ENCODE measurements at places on chromosomes 3 and 15. TPM values are rescaled to one million over a fixed set of nuclear protein-coding genes. Genes with fewer than 3 reads are reported as not detected.
A peak's percentile ranks its signal among the peaks of the same experiment; 100 is the strongest.

DNA sequence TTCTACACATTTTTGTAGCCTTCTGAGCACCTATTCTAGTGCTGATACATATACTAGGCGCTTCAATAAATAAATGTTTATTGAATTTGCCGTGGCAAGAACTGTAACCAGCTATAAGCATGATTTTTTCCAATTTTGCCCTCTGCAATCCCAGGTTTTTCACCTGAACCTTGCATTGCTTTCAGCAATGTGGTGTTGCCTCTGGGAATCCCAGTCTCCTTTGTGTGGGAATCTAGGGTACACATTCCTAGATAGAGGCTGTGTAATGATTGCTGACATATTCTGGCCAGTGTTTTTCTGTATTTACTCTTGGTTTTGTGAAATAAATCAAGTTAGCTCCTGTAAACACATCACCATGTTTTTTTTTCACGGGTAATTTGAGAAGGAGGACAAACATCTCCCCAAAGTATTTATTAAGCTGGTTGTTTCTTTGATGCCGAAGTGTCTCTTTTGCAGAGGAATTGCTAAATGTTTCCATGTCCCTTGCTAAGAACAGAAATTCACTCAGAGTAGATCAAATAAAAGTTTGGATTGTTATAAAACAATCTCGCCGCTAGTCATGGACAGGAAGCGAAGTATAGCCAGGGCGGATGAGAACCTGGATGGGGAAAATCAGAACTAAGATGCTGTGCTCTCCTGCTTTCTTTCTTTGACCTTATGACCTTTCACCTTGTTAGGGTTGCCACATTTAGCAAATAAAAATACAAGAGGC is 1.2 kb downstream of the CFAP91 start:
- no peaks in the 10 kb centered on the region for H3K27me3 ChIP-seq
- H3K4me1 ChIP-seq: peaks cover 7% of the 10 kb centered on the region
- H3K36me3 ChIP-seq: no peaks in the 10 kb centered on the region
- H3K27ac ChIP-seq: no peak overlapping the region
- DNase-seq: no peak
- no peak overlapping the region for H3K4me3 ChIP-seq

DNA sequence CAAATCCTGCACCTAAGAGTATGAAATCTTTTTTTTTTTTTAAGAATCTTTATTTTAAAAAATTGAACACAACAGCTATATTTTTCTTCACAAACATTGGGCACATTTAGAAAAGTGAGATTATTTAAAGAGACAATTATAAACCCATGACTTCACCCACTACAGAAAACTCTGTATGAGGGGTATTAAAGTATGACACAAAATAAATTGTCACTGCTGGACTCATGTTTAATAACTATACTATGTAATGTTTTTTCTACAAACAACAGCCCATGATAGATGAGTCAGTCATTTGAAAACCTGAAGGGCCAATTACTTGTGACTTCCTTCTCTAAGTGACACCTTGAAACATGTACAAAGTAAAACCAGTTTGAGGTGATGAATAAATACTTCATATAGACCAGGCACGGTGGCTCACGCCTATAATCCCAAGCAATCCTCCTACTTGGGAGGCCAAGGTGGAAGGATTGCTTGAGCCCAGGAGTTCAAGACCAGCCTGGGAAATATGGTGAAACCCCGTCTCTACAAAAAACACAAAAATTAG is 36.0 kb downstream of the AQR start:
- peaks cover 6% of the 10 kb centered on the region for H3K36me3 ChIP-seq
- DNase-seq: no peak
- H3K27ac ChIP-seq: no peak overlapping the region

ARRDC4 gene
- 0.97 TPM for total RNA-seq

- H3K36me3 ChIP-seq: peaks cover 9% of the 10 kb centered on the region
- no peak for DNase-seq
Measured at GRCh38 chr15:43469867-43470266, 23.1 kb downstream of the TP53BP1 start.

DNA sequence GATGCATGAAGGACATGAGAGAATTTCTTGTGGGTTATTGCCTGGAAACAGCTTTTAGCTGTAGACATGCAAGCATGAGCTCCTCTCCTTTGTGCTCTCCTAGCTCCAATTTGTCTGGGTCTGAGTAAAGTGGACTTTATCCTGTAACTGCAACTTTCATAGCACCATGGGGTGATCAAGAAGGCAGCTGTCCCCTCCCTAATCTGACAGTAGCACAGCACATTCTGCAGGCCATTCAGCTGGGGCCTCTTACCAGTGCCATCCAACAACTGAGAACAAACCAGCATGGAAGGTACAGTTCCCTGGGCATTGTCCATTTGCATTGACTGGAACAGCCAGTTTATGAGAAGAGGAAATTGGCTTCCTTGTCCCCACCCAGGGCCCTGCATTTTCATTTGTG is 7.7 kb upstream of the RAB27A start:
- no peak overlapping the region for H3K4me3 ChIP-seq
- H3K4me1 ChIP-seq: no peaks in the 10 kb centered on the region
- no peaks in the 10 kb centered on the region for H3K27me3 ChIP-seq
- no peak overlapping the region for H3K27ac ChIP-seq
- no peaks in the 10 kb centered on the region for H3K36me3 ChIP-seq
- DNase-seq: no peak

GRCh38 chr3:18284716-18285115 is 140.4 kb downstream of the SATB1 start:
- H3K27ac ChIP-seq: no peak overlapping the region
- no peaks in the 10 kb centered on the region for H3K4me1 ChIP-seq
- H3K4me3 ChIP-seq: no peak overlapping the region
- no peaks in the 10 kb centered on the region for H3K27me3 ChIP-seq

GRCh38 chr3:78875436-78875835 is 892.4 kb downstream of the ROBO1 start:
- no peaks in the 10 kb centered on the region for H3K27me3 ChIP-seq
- no peaks in the 10 kb centered on the region for H3K36me3 ChIP-seq
- H3K27ac ChIP-seq: no peak overlapping the region
- DNase-seq: peak; percentile 15
- peaks cover 18% of the 10 kb centered on the region for H3K4me1 ChIP-seq

TRIM42 gene
- total RNA-seq: not detected

WDR5B gene
- 3.7 TPM for total RNA-seq

CTXND1 gene
- total RNA-seq: not detected

DNA sequence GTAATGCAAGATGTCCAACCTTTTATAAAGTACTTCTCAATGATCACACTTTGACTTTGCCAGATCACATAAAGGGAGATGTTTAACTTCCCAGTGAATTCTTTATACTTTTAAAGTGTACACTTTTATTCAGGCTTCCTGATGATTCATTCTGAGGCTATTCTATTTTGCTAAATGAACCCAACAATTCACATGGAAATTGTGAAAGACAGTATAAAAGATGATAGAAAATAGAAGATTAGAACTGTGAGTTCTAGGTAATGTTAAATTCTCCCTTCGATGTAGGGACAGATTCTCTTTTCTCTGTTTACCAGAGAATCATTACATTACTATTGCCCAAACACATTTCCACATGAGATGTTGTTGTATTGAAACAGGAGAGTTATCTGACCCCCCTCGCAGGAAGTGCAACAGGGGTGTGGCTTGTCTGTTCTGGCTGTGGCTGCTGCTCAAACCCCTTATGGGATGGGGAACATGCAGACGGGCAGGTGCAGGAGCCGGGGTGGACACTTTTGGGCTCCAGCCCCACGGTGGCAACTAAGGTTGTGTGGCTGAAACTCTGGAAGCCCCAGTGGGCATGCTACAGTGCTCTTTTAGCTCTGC is 131.3 kb upstream of the LRTM1 start:
- no peaks in the 10 kb centered on the region for H3K27me3 ChIP-seq
- H3K4me3 ChIP-seq: no peak overlapping the region
- no peak overlapping the region for H3K27ac ChIP-seq
- DNase-seq: no peak
- no peaks in the 10 kb centered on the region for H3K4me1 ChIP-seq

GRCh38 chr3:196314597-196314996 is 3.4 kb downstream of the DYNLT2B start:
- no peak overlapping the region for H3K27ac ChIP-seq
- H3K36me3 ChIP-seq: no peaks in the 10 kb centered on the region

DNA sequence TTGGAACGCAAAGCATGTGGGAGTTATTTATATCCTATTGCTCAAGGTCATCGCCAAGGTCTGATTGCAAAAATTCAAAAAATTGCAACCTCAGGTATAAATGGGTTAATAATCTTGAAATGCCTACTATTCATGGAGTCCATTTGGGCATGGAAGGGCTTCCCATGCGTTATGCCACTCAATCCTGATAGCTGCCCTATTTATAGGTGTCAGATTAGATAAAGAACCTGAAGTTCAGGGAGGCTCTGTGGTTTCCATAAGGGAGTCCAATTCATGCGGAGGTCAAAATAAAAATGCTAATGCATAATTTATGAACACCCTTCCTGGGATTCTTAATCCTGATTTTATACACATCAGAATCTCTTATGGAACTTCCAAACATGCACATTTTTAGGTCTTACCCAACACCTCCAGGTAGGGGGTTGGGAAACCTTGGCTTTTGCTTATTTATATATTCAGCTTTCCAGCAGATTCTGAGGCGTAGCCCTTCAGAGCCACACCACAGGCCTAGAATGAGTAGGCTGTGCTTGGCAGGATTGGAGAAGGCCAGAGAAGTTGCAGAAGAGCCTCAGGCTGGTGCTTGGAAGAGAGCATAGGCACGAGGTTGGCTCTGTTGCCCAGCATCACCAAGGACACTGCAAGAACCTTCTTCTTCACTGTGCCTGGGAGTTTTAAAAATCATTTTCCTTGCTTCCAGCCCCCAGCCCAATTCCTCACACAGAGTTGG is 324.4 kb upstream of the CFAP20DC start:
- H3K27me3 ChIP-seq: no peaks in the 10 kb centered on the region
- no peak for DNase-seq
- no peaks in the 10 kb centered on the region for H3K36me3 ChIP-seq
- no peak overlapping the region for H3K4me3 ChIP-seq
- H3K27ac ChIP-seq: no peak overlapping the region

CHDH gene
- 0.04 TPM for total RNA-seq

GRCh38 chr3:56189536-56189935 is 278.7 kb downstream of the ERC2 start:
- H3K4me3 ChIP-seq: no peak overlapping the region
- no peak for DNase-seq
- H3K27ac ChIP-seq: no peak overlapping the region

DNA sequence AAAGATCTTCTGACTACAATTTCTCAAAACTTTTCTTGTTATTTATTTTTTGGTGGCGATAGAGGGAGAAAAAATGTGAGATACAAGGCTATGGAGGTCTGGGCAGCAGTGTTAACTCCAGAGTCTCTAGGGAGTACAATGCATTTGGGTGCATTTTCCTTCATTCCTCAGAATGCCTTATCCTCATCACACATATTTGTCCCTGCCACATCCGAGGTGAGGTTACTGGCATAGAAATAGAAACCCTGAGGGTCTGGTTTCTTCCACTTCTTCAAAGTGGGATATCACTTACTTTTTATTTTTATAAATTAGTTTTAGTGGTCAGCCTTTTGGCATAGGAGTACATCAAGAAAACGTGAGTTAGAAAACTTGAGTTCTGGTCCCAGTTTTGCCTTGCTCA is 150.4 kb downstream of the TIGIT start:
- H3K27ac ChIP-seq: no peak overlapping the region
- H3K4me1 ChIP-seq: peaks cover 14% of the 10 kb centered on the region
- no peak overlapping the region for H3K4me3 ChIP-seq
- no peak for DNase-seq

TM6SF1 gene
- 26.8 TPM for total RNA-seq

DNA sequence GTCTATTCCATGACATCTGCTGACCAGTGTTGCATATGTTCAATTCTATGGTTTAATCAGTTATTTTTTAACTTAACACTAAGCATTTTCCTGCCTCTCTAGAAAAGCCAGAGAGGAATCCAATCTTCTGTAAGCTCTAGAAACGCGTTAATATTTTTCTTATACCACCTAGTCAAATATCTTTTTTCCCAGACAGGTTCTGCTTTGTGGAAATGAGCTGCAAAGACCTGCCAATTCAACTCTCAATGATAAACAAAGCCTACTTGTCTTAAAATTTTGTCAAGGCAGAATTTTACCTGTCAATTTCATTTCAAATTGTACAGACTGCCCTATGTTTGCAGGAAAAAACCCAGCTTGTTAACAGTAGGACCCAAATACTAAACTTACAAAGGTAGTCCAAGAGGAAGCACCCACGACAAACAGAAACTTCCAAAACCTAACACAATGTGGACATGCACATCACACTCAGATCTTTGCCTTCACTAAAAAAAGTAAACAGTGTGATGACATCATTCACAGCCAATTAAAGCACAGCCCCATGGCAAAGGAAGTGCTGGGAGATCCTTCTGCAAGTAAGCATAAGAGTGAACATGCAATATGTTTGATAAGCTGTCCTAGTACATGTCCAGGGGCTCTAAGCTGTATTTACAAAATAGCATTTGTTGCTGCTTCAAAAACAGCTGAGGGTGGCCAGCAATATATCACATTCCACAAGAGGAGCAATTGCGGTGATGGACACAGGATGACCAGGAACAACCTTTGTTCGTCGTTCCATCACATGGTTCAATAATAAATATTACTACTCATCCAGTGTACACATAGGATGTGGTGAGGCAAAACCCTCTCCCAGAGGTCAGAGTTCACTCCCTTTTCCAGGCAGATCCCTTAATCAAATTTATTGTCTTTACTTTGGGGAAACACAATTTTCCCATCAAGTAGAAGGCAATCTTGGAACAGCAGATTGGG is 139.4 kb upstream of the TSC22D2 start:
- no peaks in the 10 kb centered on the region for H3K4me1 ChIP-seq
- no peak for DNase-seq
- no peak overlapping the region for H3K27ac ChIP-seq

GRCh38 chr3:157058392-157059071 is 101.4 kb downstream of the CCNL1 start:
- no peaks in the 10 kb centered on the region for H3K36me3 ChIP-seq
- peaks cover 7% of the 10 kb centered on the region for H3K27me3 ChIP-seq
- DNase-seq: no peak
- H3K4me1 ChIP-seq: no peaks in the 10 kb centered on the region
- H3K27ac ChIP-seq: no peak overlapping the region

CD86 gene
- total RNA-seq: not detected

PLA1A gene
- total RNA-seq: not detected

EPHB1 gene
- 2.5 TPM for total RNA-seq

- H3K36me3 ChIP-seq: no peaks in the 10 kb centered on the region
- DNase-seq: no peak
- no peak overlapping the region for H3K27ac ChIP-seq
- no peaks in the 10 kb centered on the region for H3K4me1 ChIP-seq
Measured at GRCh38 chr3:195856410-195857084, 44.8 kb upstream of the MUC4 start.

- H3K27ac ChIP-seq: no peak overlapping the region
- H3K36me3 ChIP-seq: no peaks in the 10 kb centered on the region
Measured at GRCh38 chr15:97561529-97561928, 399.0 kb upstream of the ARRDC4 start.

DNA sequence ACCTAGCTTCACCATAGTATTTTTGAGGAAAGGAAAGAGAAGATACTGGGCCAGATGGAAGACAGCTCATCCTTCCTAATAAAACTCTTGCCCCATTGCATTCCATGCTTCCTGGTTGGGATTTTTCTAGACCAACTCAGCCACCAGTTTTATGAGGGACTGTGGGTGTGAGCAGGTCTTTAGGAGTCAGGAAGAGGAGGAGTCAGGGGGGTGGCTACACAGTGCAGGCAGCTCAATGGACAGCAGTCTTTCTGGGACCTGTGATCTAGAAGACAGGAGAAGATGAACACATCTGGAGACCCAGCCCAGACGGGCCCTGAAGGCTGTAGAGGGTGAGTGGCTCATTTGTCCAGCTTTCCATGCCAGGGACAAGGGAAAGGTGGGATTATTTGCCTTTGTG is at the start of gene NOX5:
TSS of gene NOX5 (plus strand) at position 242 of the 400 bp plus-strand sequence. CDS start at position 283, 41 bp downstream.
- H3K27me3 ChIP-seq: peaks cover 3% of the 10 kb centered on the region
- no peaks in the 10 kb centered on the region for H3K4me1 ChIP-seq
- DNase-seq: no peak
- H3K27ac ChIP-seq: no peak within 1 kb of the TSS
- H3K36me3 ChIP-seq: no peaks in the 10 kb centered on the region
- no peak within 1 kb of the TSS for H3K4me3 ChIP-seq

Data from endothelial cell of umbilical vein (primary cell).